Progenitor cell of endocrine pancreas (in vitro differentiated cells): ENCODE measurements at places on chromosomes 7 and 10.

DNA sequence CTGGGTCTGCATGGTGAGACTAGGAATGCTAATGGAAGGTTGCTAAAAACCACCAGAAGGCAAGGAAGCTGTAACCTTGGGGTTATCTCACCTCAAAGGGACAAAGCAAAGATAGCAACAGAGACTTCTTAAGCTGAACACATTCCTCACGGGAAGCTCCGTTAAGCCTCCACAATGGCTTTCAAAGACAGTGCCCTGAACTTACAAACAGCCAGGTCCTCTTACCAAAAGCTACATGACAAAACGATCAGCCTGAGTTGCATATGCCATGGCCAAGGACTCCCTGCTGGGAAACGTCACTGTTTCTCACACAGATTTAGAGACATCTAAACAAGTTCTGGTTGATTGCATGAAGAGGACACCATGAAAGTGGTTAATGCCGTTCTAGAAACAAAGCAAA is 52.7 kb downstream of the HTR5A start:
- DNase-seq, result no peak
- H3K36me3 ChIP-seq, result peaks cover 5% of the 10 kb centered on the region
- peaks cover 8% of the 10 kb centered on the region for H3K4me1 ChIP-seq
- H3K27me3 ChIP-seq, result no peaks in the 10 kb centered on the region
- H3K4me3 ChIP-seq, result no peak overlapping the region
- no peak overlapping the region for H3K27ac ChIP-seq

- peak overlapping the region; percentile 83 for H3K4me3 ChIP-seq
- H3K36me3 ChIP-seq, result no peaks in the 10 kb centered on the region
- DNase-seq, result no peak
- H3K4me1 ChIP-seq, result peaks cover 27% of the 10 kb centered on the region
Measured at GRCh38 chr10:24722131-24722675, 1.5 kb downstream of the ARHGAP21 start.

DNA sequence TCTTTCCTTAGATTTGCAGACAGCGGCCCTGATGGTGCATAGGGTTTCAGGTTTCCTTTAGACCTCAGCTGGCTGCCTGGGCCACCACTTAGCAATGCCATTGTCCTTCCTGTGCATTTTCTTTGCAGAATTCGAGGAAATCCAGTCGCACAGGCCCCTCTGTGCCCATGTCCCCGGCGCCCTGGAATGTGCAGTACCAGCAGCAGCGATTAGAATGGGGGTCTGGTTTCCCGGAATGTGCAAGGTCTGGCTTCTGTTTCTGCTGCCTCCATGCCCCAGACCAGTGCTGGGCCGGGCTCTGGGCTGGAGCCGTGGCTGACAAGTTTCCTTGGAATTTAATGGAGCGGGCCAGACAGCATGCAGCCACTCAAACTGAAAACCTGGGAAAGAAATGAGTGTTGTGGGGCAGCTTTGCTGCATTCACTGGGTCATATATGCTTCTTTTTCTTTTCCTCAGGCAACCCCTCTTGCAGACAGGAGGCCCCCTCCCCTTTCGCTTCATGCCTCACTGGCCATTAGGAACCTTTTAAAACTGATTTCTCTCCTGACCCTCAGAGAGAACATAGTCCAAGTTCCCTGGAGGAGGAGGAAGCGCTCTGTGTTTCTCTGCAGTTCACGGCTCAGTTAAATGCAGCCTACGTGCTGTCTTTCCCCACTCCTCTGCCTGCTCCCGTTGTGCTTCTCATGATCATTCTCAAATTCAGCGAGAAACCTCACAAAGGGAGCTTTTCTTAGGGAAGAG is 14.4 kb downstream of the HTRA1 start:
- DNase-seq, result no peak
- H3K27ac ChIP-seq, result no peak overlapping the region
- no peaks in the 10 kb centered on the region for H3K36me3 ChIP-seq
- no peak overlapping the region for H3K4me3 ChIP-seq
- peaks cover 15% of the 10 kb centered on the region for H3K4me1 ChIP-seq
- peaks cover 26% of the 10 kb centered on the region for H3K27me3 ChIP-seq

DNA sequence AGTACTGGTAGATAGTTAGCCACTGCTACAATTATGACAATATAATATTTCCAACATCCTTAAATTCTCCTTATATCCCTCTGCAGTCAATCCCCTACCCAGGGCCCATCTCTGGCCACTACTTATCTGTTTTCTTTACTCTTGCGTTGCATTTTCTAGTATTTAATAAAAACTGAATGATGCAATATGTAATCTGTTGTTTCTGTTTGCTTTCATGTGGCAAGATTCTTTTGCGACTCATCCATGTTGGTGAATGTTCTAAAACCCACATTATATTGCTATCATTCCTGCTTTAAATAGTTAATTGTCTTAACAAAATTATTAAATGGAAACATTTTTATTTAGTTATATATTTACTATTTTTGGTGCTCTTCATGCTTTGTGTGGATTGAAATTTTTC is 338.5 kb downstream of the MDFIC start:
- no peaks in the 10 kb centered on the region for H3K4me1 ChIP-seq
- no peaks in the 10 kb centered on the region for H3K27me3 ChIP-seq
- H3K27ac ChIP-seq, result no peak overlapping the region
- no peaks in the 10 kb centered on the region for H3K36me3 ChIP-seq
- H3K4me3 ChIP-seq, result no peak overlapping the region
- DNase-seq, result no peak

- no peaks in the 10 kb centered on the region for H3K4me1 ChIP-seq
- no peak overlapping the region for H3K4me3 ChIP-seq
- H3K27ac ChIP-seq, result no peak overlapping the region
- no peak for DNase-seq
Measured at GRCh38 chr10:46525177-46525823, 31.2 kb downstream of the GPRIN2 start.

DNA sequence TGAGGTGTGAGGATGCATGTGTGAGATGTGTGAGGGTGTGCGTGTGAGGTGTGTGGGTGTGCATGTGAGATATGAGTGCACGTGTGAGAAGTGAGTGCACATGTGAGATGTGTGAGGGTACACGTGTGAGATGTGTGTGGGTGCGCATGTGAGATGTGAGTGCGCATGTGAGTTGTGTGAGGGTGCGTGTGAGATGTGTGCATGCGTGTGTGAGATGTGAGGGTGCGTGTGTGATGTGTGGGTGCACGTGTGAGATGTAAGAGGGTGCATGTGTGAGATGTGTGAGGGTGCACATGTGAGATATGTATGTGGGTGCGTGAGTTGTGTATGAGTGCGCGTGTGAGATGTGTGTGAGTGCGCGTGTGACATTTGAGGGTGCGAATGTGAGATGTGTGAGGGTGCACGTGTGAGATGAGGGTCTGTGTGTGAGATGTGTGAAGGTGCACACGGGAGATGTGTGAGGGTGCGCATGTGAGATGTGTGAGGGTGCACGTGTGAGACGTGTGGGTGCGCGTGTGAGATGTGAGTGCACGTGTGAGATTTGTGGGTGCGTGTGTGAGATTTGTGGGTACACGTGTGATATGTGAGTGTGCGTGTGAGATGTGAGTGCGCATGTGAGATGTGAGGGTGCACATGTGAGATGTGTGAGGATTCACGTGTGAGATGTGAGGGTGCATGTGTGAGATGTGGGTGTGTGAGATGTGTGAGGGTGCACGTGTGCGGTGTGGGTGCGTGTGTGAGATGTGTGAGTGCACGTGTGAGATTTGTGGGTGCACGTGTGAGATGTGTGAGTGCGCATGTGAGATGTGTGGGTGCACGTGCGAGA is 30.5 kb downstream of the PPIF start:
- no peak overlapping the region for H3K27ac ChIP-seq
- no peak for DNase-seq
- H3K4me1 ChIP-seq, result peaks cover 9% of the 10 kb centered on the region
- no peak overlapping the region for H3K4me3 ChIP-seq
- H3K36me3 ChIP-seq, result no peaks in the 10 kb centered on the region
- peaks cover 12% of the 10 kb centered on the region for H3K27me3 ChIP-seq

- DNase-seq, result no peak
- peaks cover 5% of the 10 kb centered on the region for H3K4me1 ChIP-seq
- H3K4me3 ChIP-seq, result no peak overlapping the region
- no peaks in the 10 kb centered on the region for H3K36me3 ChIP-seq
Measured at GRCh38 chr7:6197801-6198551, 74.4 kb downstream of the CYTH3 start.

DNA sequence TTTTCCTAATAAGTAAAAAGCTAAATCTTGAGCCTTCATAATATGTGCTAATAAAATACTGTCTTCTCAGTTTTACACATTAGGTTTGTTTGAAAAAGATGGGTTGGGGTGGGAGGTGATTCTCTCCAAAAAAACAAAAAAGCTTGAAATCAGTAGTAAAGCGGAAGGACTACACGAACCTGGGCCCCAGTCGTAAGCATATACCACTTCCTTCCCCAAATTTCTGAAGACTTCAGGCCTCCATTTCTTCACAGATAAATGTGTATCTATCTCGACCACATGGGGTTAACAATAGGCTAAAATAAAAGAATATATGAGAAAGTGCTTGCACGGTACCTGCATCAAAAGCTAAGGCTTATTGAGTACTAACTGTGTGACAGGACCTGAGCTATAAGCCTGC is 51.6 kb upstream of the PAX2 start:
- H3K4me1 ChIP-seq, result no peaks in the 10 kb centered on the region
- no peak overlapping the region for H3K4me3 ChIP-seq
- H3K36me3 ChIP-seq, result no peaks in the 10 kb centered on the region
- DNase-seq, result no peak
- H3K27me3 ChIP-seq, result peaks cover 68% of the 10 kb centered on the region
- no peak overlapping the region for H3K27ac ChIP-seq

GRCh38 chr10:21518149-21518640 is 7.3 kb downstream of the SKIDA1 start:
- DNase-seq, result no peak
- H3K4me1 ChIP-seq, result peaks cover 69% of the 10 kb centered on the region
- H3K27ac ChIP-seq, result peak overlapping the region; percentile 94

- H3K4me3 ChIP-seq, result no peak overlapping the region
- no peaks in the 10 kb centered on the region for H3K4me1 ChIP-seq
- DNase-seq, result no peak
Measured at GRCh38 chr10:19719284-19719683, 96.9 kb upstream of the PLXDC2 start.

- H3K27ac ChIP-seq, result peak overlapping the region; percentile 93
- H3K4me3 ChIP-seq, result no peak overlapping the region
- no peak for DNase-seq
- no peaks in the 10 kb centered on the region for H3K27me3 ChIP-seq
- H3K36me3 ChIP-seq, result no peaks in the 10 kb centered on the region
- peaks cover 31% of the 10 kb centered on the region for H3K4me1 ChIP-seq
Measured at GRCh38 chr7:104943502-104944343, 70.3 kb upstream of the KMT2E start.

DNA sequence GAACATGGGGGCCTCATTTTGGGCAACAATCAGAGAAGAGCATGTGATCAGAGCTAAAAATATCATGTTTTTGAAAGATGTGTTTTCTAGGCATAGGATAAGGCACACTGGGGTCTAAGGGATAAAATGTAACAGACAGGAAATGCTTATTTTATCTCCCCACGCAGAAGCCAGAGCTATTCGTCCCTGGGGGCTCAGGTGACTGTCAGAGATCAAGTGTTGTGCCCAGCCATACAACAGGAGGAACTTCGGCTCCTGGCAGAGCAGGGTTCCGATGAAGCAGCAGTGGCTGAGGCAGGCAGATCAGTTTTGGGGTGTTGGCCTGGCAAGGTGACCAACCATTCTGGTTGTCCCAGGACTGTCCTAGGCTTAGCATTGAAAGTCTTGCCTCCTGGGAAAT is 15.2 kb downstream of the NPY start:
- DNase-seq, result no peak
- H3K36me3 ChIP-seq, result no peaks in the 10 kb centered on the region
- no peak overlapping the region for H3K4me3 ChIP-seq
- no peaks in the 10 kb centered on the region for H3K4me1 ChIP-seq
- H3K27ac ChIP-seq, result no peak overlapping the region

GRCh38 chr10:132454296-132455198 is 57.5 kb downstream of the PWWP2B start:
- H3K4me1 ChIP-seq, result peaks cover 4% of the 10 kb centered on the region
- peaks cover 3% of the 10 kb centered on the region for H3K27me3 ChIP-seq
- H3K4me3 ChIP-seq, result no peak overlapping the region
- H3K36me3 ChIP-seq, result no peaks in the 10 kb centered on the region

DNA sequence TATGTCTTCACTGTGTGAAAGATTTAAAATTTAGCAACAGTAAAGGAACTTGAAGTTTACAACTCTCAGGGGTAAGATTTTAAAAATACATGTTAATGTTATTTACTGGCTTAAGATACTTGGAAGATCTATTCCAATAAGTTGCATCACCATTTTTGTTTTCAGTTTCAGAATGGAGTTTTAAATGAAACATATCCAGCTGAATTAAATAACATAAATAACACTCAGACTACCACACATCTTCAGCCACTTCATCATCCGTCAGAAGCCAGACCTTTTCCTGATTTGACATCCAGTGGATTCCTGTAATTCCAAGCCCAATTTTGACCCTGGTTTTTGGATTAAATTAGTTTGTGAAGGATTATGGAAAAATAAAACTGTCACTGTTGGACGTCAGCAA is 44.3 kb downstream of the AHR start:
- H3K4me1 ChIP-seq, result no peaks in the 10 kb centered on the region
- H3K4me3 ChIP-seq, result no peak overlapping the region
- no peak overlapping the region for H3K27ac ChIP-seq
- peaks cover 12% of the 10 kb centered on the region for H3K36me3 ChIP-seq

DNA sequence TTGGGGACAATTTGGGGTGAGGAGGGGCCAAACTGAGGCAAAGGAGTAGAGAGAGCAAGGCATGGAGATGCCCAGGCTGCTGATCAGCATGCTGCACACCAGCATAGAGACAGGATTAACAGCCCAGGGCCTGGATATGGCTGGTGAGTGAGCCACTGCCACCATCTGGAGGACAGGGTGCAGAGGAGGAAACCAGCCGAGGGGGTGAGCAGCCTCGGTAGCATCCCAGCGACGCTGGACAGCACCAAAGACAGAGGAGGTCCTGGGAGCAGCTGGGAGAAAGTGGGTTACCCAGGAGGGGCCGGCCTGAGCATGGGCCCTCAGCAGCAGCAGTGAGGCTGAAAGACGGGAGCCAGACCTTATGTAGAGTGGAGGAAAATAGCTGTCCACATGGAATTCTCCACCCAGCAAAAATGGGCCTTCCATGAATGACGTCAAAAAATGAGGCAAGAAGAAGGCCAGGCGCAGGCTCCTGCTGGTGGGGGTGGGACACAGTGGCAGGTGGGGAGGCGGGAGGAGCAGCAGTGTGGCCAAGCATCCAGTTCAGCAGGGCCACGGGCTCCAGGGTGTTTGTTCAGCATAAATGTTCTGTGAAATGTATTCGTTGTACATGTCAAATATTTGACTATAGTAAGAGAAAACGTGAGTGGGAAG is 16.7 kb downstream of the RET start:
- H3K4me3 ChIP-seq, result no peak overlapping the region
- no peak overlapping the region for H3K27ac ChIP-seq

DNA sequence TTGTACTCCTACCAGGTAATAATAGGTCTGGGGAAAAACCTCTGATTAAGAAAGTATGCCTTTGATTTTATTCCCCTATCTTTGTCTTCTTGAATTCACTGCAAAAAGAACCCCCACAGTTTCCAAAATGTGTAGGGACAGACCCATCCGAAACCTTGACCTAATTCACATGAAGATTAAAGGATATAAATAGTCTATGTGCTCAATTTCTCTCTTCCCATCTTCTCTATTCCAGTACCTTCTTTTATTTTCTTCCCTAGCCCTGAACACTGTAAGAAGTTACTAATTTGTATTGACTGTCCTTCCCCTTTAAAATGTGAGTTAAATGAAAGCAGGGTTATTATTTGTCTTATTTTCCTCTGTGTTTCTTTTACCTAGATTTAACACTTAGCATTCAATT is 135.3 kb downstream of the HBP1 start:
- H3K27ac ChIP-seq, result no peak overlapping the region
- no peak overlapping the region for H3K4me3 ChIP-seq
- no peaks in the 10 kb centered on the region for H3K4me1 ChIP-seq
- H3K36me3 ChIP-seq, result peaks cover 2% of the 10 kb centered on the region
- no peaks in the 10 kb centered on the region for H3K27me3 ChIP-seq

GRCh38 chr10:124035928-124036558 is 57.4 kb downstream of the CHST15 start:
- H3K4me1 ChIP-seq, result peaks cover 11% of the 10 kb centered on the region
- DNase-seq, result peak; percentile 24
- H3K4me3 ChIP-seq, result no peak overlapping the region
- no peaks in the 10 kb centered on the region for H3K36me3 ChIP-seq
- peak overlapping the region; percentile 80 for H3K27ac ChIP-seq
